BJ (cell line): ENCODE measurements at places on chromosomes 3 and 15.
A peak's percentile ranks its signal among the peaks of the same experiment; 100 is the strongest.

- DNase-seq: no peak
Measured at GRCh38 chr15:62083194-62084154, 16.7 kb downstream of the C2CD4A start.

DNA sequence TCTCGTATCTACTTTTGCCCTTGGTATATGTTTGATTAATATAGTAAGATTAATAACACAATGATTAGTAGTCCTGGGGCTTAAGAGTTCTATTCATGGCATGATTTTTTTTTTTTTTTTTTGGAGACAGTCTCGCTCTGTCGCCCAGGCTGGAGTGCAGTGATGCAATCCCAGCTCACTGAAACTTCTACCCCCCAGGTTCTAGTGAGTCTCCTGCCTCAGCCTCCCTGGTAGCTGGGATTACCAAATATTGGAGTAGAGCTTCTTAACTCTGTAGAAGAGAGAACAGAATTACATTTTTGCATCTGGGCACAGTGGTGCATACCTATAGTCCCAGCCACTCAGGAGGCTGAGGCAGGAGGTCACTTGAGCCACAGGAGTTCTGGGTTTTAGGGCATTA, 58.9 kb downstream of the RAB7A start:
- no peak for DNase-seq

DNA sequence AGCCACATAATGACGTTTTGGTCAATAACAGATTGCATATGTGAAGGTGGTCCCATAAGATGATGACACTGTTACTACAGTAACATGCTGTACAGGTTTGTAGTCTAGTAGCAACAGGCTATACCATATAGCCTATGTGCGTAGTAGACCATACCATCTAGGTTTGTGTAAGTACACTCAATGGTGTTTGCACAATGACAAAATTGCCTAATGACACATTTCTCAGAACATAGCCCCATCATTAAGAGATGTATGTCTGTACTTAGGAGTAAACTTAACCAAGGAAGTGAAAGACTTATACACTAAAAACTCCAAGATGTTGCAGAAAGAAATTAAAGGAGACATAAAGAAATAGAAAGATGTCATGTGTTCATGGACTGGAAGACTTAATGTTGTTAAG, 66.2 kb downstream of the RPLP1 start:
- no peak for DNase-seq

- no peak for DNase-seq
Measured at GRCh38 chr3:172577987-172578570, 54.8 kb upstream of the TNFSF10 start.

DNA sequence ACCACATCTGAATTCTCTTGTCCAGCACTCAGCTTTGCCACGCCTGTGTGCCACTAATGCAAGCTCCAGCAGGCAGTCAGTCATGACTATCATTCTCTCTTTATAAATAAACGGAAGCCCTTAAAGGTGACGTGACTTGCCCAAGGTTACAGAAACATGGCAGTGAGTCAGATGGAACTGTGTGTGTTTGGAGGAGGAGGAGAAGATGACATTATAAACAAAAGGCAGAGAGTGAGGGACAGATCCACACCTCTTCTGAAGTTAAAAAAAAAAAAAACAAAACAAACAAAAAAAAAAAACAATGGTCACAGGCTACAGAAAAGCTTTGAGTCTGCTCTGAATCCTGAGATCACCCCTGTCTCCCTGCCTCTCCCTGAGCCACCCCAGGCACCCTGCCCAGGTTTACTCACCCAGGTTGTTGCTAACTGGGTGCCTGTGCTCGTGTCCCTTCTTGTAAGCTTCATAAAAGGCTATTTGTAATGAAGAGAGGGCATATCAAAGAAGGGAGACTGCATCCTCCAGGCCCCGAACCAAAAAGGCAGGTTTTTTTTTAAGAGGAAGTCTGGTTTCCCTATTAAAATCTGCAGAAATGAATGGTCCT, 119.7 kb upstream of the PHLDB2 start:
- DNase-seq: peak; percentile 47

- no peak for DNase-seq
Measured at GRCh38 chr3:80439490-80439889, 671.7 kb upstream of the ROBO1 start.

DNA sequence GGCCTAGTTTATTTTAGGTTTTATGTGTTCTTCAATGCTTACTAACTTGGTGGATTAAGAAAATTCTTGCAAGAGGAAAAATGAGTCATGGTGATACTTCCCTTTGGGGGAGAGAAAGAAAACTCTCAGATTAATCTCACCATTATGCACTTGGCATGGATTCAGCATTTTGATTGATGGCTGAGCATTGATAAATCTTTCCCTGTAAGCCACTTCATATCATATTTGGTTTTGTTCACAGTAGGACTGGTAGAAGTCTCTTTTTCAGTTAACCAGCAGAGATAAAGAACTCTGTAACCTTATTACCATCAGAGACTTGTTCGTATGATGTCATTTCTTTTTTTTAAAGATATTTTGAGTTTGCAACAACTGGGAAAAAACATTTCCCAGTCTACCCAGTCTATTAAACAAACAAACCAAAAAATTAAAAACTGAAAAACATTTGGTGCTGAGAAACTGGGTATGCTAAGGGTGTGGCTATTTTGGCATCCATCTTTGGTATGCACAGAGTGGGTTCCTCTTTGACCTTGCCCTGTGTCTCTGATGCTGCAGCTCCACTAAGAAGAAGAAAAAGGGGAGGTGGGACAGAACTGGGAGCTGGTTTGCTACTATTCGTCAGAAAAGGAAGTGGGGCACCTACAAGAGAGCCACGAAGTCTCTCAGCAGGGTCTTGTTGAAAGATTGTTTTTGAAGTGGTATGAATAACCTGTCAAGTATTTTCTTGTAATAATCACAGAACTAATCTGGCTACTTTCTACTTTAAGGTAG, 17.2 kb downstream of the TMOD3 start:
- no peak for DNase-seq

- DNase-seq: no peak
Measured at GRCh38 chr15:40344631-40345120, 3.9 kb upstream of the CCDC9B start.

DNA sequence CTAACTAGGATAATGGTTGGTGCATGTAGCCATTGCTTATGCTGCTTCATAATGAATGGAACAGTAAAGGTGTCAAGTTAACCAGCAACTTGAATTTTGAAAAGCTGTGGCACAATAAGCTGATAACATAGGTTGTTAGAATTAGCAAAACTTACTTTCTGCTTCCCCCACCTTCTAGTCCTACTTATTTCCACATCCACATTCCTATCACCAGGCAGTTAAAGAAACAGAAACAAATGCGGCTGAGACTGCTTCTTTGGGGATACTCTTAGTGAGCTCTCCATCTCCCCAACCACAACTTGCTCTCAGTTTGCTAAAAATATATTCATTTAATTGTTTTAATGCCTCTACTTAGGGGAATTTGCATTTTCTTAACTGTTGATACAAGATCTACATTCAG, 215.1 kb downstream of the TIGIT start:
- no peak for DNase-seq

DNA sequence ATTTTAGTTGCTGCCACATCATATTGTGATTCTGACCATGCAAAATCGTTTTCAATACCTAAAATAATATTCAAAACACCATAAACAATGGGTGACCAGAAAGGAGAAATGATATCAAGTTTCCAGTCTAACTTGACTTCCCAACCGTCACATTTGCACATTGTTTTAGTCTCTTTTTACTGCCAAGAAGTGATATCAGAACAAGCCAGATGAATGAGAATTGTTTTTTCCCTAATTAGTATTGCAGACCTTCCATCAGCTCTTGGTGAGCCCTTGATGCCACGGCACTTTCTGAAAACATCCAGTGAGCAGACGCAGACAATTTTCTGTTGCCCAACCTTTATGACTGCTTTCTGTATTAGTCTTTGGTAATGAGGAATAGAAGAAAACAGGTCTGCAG, 62.5 kb downstream of the SPATA16 start:
- no peak for DNase-seq

GRCh38 chr3:25094932-25095685, 333.0 kb upstream of the RARB start:
- DNase-seq: no peak

DNA sequence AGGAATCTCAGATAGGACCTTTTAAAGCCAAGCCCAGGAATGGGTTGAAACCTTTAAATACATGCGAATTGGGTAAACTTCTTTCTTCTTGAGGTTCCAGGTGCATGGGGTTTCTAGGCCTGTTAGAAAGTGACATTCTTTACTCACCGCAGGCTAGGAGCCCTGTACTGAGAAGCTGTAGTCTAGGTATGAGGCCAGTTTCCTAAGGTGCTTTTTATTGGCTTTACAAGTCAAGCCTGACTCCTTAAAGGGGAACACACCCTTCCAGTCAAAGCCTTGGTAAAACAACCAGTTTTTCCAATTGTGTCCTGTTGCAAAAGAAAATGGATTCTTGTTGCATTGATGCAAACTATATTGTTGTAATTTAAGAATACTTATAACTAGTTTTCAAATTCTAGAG, 76.1 kb upstream of the ATP11B start:
- DNase-seq: no peak

GRCh38 chr3:171133796-171134569, 107.5 kb upstream of the SLC2A2 start:
- DNase-seq: no peak

DNA sequence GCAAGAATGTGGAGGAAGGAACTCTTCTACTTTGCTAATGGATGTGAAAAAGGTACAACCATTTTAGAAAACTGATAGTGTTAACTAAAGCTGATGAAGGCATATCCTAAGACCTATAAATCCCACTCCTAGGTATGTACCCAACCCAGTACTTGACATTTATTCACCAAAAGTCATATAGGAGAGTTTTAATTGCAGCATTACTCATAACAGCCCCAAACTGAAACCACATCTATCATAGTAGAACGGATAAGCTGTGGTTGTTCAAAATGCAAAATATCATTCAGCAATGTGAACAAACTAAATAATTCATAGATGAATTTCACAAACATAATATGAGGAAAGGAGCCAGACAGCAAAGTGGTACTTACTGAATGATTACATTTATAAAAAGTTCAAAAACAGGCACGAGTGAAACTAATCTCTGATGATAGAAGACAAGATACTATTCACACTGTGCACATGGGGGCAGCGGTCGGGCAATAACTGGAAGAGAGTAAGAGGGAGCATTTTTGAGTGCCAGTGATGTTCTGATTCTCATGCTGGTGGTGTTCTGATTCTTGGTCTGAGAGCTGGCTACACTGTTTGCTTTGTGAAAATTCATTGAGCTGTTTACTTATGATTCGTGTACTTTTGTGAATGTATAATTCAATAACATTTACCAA, 34.3 kb downstream of the GOLIM4 start:
- DNase-seq: no peak

DNA sequence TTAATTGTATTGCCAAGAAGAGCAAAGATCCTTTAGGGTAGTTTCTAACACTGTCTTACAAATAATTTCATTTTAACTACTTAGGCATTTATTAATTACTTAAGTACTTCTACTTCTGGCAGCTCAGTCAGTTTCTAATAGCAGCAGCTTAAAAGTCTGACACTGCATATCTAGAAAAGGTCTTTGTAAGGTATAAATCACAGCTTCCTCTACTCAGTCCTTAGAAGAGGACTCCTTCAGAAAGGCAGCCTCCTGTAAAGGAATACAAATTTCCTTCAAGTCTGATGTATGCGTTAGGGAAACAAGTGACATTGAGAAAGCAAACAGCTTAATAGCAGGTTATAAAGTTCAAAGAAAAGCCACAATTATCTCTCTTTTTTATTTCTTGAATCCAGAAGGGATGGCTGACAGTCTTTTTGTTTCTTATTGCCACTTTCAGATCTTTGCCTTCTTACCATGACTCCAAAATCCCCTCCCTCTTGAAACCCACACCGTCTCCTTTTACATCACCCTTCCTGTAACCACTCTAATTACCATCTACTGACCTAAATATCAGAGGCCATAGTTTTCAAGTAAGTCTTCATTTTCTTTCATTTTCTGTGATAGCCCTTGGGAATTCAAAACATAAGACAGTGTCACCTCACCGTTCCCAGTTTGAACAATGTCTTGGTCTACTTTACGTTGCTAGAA, 109.5 kb downstream of the CGGBP1 start:
- no peak for DNase-seq

DNA sequence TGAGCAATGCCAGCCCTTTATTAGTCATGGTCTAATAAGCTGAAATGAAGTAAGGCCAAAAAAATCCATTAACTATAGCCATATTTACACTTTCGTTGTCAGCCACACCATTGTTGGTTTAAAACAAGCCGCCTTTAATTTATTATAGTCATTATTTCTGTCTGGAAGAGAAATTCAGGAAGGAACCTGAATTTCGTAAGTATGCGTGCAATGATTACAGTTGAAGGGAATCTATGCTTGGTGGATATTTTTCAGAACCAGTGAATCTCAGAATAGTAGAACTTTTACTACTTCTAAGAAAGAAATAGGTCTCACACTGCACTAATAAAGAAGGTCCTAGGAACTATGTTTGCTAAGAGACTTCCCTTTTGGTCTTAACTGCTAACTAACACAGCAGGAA, 59.1 kb downstream of the FAM43A start:
- no peak for DNase-seq

DNA sequence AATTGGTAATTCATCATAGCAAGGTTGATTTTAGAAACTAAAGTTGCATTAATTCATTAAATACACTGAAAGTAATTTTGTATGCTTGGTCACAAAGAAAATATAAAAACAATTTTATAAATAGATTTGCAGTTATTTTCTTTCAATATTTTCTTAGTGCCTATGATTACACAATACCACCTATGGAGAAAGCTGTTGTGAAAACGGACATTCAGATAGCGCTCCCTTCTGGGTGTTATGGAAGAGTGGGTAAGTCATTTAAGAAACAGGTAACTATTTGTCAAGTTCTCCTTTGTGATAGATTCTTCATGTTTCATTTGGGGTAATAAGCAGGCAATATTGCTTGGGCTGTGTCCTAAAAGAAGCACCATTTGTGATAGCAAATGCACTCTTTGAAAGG, 3.0 kb downstream of the DUT start:
- no peak for DNase-seq

- no peak for DNase-seq
Measured at GRCh38 chr15:90130291-90130690, 28.0 kb upstream of the IDH2 start.

GRCh38 chr3:69386556-69387385, 883 bp upstream of the FRMD4B start:
- DNase-seq: no peak

GRCh38 chr15:37891766-37892368, 42.6 kb upstream of the TMCO5A start:
- no peak for DNase-seq
